ENCODE measurements at places on chromosomes 11 and 22.

DNA sequence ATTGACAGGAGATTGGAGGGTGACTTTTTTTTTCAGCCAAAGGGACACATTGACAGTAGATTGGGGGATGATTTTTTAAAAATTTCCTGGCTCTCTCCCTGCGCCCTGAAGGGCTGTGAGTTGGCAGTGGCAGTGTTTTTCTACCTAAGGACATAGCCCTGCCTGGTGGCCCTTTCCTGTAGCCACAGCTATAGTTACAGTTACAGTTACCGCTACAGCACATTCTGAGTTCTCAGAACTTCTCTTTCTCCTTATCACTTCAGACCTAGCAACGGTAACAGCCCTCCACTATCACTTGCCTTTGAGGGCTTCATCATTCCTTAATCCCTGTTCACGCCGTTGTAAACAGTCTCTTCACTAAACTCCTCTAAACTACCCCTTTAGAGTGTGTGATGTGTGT lies 684 bp downstream of the MRGPRX2 start:
- DNase-seq, result no peak

DNA sequence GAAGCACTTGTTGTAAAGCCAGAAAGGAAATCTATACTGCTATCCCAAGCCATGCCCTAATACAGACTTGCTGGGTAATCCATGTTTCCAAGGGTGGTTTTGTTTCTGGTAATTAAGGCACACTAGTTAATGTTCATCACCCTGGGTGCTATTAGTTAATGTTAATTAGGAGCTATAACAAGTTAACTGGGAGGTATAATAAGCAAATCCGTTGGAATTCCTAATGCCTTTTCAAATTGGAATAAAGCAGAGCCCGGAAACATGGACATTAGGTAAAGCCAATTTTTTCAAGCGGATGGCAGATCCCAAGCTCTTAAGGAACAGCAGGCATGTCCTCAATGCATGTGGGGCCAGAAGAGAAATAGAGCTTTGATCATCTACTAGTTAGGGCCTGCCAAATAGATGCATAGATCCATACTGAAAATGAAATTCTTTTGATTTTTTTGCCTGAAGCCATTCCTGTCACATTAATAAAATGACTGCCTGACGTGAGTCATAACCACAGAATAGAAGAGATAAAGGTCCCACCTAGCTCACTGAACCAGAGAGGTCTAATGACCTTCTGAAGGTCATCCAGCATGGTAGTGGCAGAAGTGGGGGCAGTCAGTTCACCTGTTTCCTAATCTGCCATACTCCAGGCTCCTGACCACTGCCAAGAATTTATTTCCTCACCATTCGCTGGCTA lies 28.5 kb upstream of the CCDC34 start:
- no peak for DNase-seq

GRCh38 chr11:14872032-14872431 lies 20.0 kb downstream of the CYP2R1 start:
- no peak for DNase-seq

DNA sequence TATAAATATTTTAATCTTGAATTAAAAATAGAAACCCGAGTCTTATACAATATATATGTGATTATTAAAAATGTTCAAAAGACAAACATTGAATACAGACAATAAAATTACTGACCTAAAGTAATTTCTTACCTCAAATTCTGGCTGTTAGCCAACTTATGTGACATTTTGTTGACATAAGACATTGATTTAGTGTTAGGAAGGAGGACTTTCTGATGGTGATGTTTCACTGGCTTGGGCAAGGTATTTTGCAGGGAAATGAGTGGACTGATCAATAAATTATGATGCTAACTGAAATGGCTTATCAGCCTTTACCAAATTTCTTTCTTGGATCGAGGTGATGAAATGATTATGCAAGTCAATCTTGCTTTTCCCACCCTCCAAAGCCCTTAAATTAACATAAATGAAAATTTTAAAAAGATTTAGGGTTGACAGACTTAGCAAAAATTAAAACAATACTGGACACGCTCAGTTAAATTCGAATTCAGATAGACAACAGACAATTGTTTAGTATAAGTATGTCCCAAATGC lies 33.2 kb upstream of the FZD4 start:
- no peak for DNase-seq

GRCh38 chr22:38694940-38695339 lies 5.8 kb downstream of the JOSD1 start:
- DNase-seq, result no peak

- no peak for DNase-seq
These were observed 258.5 kb downstream of the FAM76B start for GRCh38 chr11:95531116-95531515.

DNA sequence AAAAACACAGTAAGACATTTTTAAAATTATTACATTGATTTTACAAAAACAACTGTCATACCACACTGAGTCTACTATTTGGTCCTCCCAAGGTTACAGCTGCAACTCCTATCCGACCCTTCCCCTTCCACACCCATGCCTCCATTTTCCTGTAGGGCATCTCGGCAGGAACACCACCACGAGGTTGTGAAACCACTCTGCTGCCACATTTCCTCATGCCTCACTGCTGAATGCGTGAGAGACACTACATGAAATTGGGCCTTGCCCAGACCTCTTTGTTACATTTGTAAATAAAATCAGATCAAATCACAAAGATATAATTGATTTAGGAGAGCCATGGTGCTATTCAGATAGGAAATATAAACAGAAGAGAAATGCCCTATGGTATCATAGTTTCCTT lies 2.0 kb downstream of the ARHGAP32 start:
- DNase-seq, result no peak

GRCh38 chr22:37518509-37519267 lies 527 bp downstream of the CARD10 start:
- DNase-seq, result no peak

- no peak for DNase-seq
These were observed 4.2 kb downstream of the UBE2L3 start for GRCh38 chr22:21571679-21572078.

GRCh38 chr11:125299061-125299615 lies 134.6 kb downstream of the PKNOX2 start:
- DNase-seq, result no peak

- DNase-seq, result no peak
These were observed 49.0 kb upstream of the TTC12 start for GRCh38 chr11:113265362-113265761.

- DNase-seq, result no peak
These were observed 1552.7 kb upstream of the TENM4 start for GRCh38 chr11:80993536-80993935.

GRCh38 chr11:110990311-110990710 lies 255.2 kb upstream of the POU2AF2 start:
- DNase-seq, result no peak

DNA sequence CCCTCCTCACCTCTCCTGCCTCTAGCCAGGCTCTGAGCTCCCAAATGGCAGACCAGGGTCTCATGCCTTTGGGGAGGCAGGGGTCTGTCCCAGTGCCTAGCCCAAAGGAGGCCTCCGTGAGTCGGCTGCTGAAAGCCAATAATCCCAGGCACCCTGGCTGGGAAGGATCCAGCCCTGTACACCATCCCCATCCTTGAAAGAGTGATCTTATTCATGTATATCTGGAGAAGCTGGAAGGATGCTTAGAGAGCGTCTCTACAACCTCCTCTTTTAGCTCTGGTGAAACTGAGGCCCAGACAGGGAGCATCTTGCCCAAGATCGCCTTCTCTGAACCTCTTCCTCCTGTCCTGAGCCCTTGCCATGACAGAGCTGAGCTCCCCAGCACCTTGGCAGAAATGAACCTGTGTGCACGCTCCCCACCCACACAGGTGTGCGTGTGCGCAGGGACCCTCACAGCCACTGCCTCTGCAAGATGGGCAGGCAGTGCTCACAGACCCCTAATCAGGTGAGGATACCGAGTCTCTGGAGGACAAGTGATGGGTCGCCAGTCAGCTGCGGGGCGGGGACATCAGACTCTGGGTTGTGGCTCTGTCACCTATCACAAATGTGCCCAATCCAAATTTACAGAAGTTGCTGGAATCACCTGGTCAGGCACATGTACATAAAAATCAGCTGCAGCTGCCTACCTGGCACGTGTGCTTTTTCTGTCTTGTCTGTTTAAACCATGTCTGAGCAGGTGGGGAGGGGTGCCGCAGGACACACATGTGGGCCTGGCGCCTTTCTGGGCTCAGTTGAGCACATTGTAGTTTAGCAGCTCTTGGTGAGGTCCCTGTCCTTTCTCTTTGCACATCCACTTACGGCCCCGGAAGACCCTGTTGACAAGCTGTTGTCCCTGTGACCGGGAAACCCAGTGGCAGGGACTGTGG lies 49.3 kb upstream of the WNT7B start:
- no peak for DNase-seq

All from stimulated activated CD4-positive, alpha-beta T cell treated with anti-CD3 and anti-CD28 coated beads, Interleukin-4, amount 100 ng/mL, for 48 hours (primary cell).